Non-pigmented ciliary epithelial cell (primary cell): ENCODE measurements at places on chromosomes 5 and 9.

- DNase-seq = no peak
Observed at GRCh38 chr5:72505539-72506157, 1.6 kb downstream of the ZNF366 start.

- DNase-seq = no peak
Observed at GRCh38 chr5:109762821-109763220, 73.1 kb downstream of the MAN2A1 start.

DNA sequence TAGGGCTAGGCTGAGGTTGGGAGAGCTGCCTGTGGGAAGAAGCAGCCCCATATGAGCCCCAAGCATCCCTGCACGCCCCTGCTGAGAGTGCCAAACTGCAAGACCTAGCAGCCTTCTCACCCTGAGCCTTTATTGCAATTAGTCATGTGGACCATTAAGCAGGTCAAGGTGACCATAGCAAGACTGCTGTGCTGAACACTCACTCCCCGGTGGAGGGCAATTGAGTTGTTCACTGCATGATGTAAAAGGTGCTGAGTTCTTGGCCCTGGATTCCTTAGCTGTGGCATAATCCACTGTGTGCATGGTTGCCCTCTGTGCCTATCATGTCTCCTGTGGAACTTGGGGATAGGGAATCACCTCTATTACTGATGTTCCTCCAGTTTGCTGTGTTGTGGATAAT, 131.1 kb downstream of the FOXD1 start:
- no peak for DNase-seq

DNA sequence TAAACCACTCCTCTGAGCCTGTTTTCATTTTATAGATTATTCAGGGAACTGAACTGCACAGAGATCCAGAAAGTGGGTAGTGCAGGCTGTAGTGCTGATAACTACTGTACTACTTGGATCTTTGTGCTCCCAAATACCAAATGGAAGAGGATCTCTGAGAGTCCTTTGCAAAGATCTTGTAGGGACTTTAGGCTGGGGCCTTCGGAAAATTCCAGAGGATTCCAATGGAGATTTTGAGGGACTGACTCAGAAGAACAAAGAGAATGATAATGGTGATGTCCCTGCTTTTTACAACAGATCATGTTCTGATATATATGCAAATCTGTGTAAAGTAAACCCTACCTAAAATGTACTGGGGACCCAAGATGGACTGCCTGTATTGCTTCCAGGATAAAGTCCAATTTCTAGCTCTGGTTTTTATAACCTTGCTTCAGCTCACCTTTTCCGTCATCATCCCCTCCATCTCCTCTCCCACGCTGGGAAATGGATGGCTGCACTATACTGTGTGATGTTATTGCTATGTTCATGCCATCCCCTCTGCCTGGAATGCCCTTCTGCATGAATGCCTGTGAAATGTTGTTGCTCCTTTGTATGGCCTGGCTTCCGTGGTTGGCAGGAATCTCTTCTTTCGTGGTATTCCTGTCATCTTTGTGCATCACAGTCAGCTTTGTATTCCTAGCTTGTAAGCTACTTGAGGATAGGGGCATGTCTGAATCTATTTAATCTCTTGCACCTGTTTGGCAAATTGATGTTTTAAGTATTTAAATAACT, 9.7 kb upstream of the PSMD5 start:
- no peak for DNase-seq

DNA sequence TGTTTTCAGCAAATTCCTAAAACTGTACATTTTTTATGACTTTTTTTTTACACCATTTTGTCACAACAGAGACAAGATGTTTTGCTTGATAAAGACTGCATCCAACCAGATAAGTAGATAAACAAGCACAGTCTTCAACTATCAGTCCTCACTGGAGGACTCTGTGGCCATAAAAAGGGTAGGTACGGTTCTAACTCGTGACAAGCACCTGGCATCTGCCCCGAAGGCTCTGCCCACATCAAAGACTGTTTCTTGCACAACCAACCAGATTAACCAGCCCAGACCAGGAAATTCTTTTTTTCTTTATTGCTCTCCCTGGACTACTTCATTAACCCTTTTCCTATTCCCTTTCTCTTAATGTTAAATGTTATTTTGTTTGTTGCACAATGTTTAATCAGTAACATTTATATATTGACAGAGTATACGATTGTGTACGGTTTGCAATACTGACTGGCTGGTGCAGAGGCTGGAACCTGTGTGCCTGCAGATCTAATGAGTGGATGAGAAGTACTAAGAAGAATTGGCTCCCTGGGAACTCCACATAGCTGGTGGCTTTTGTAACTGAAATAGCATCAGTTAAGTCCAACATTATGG, 74.1 kb downstream of the SERINC5 start:
- no peak for DNase-seq

GRCh38 chr5:55222092-55222984, 4.8 kb downstream of the MCIDAS start:
- no peak for DNase-seq
